ENCODE measurements at places on chromosomes 12 and 14. TPM values are rescaled to one million over a fixed set of nuclear protein-coding genes. Genes with fewer than 3 reads are reported as not detected.
A peak's percentile ranks its signal among the peaks of the same experiment; 100 is the strongest.

The ESRRB gene
- not detected for total RNA-seq

The OVCH1 gene
- total RNA-seq = not detected

The GUCY2C gene
- total RNA-seq = not detected

DNA sequence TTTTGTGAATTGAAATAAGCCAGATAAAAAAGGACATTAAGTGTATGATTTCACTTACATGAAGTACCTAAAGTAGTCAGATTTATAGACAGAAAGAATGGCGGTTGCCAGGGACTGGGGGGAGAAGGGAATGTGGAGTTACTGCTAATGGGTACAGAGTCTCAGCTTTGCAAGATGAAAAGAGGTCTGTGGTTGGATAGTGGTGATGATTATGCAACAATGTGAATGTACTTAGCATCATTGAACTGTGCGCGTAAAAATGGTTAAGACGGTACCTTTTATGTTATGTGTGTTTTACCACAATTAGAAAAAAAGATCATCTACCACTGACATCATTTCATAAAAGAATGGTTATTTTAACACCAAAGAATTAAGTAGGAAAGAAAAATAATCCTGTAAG lies 35.9 kb downstream of the RNFT2 start:
- no peak for DNase-seq

GRCh38 chr12:127280393-127281275 lies 986.3 kb upstream of the TMEM132C start:
- peak; percentile 17 for DNase-seq

- DNase-seq = no peak
Observed at GRCh38 chr12:59904874-59905521, 309.2 kb downstream of the SLC16A7 start.

- peak; percentile 59 for DNase-seq
Observed at GRCh38 chr14:103315351-103315911, 18.6 kb upstream of the EIF5 start.

DNA sequence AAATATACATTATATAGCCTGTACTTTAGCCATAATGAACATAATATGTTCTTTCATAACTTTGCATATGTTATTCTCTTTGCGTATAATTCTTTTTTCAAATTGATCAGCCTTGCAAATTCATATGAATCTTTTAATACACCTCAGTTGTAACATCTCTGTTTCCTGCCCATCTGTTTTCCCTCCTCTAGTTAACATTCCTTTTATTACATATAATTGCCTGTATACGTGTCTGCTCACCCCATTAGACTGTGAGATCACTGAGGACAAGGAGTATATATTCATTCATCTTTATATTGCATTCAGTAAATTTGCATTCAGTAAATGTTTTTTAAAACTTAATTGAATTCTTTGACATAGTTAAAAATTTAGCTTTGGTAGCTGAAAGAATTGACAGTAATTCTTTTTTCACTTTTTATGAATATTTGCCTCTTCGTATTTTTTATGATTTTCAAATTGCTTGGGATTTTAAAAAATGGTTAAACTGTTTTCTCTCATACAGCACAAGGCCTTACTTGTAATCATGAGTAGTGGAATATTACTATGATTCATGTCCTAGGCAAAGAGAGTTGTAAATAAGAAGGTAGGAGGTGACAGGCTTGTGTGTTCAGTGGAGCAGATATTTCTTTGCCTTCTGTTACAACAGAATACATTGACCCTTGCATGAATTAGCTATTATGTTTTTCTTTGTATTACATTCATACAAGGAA lies 32.8 kb upstream of the KLHL42 start:
- no peak for DNase-seq

- no peak for DNase-seq
Observed at GRCh38 chr12:100632445-100632892, 59.0 kb downstream of the GAS2L3 start.
